ENCODE measurements at places on chromosomes 4 and X.

DNA sequence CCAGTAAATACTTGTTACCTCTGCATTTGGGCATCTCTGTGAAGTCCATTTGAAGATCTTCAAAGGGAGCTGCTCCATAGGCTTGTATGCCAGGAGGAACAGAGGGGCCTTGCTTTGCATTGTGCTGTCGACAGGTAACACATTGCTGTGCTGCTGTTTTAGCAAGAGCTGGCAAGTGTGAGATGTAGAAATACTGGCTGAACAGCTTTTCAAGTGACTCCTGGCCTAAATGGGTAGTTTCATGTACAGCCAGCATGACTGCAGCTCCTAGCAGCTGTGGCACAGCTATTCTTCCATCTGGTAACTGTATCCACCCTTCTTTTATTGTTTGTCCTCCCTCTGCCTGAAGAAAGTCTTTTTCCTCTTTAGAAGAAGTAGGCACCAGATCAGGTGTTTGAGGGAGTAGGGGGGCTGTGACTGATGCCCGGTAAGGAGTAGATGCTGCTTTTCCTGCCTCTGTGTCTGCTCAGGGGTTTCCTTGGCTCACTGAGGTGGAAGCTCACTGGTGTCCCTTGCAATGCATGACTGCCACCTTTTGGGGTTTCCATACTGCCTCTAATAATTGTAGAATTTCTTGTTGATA lies 965.3 kb downstream of the CCSER1 start:
- no peak for DNase-seq

GRCh38 chrX:70504772-70505450 lies 60.3 kb downstream of the DLG3 start:
- no peak for DNase-seq

GRCh38 chr4:168708108-168708507 lies 211.3 kb downstream of the PALLD start:
- DNase-seq: no peak

DNA sequence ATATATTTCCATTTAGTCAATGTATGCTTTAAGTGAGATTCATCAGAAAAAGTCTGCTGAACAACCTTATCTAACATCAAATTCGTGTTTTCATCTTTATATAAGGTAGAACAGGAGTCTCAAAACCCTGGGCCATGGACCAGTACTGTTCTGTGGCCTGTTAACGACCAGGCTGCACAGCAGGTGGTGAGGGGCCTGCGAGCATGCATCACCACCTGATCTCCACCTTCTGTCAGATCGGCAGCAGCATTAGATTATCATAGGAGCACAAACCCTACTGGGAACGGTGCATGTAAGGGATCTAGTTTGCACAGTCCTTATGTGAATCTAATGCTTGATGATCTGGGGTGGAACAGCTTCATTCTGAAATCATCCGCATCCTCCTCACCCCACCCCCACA lies 3.2 kb downstream of the CTSO start:
- no peak for DNase-seq

GRCh38 chrX:38856670-38857265 lies 55.5 kb downstream of the MID1IP1 start:
- DNase-seq: no peak

GRCh38 chr4:56666279-56666678 lies 14.8 kb downstream of the HOPX start:
- DNase-seq: no peak

- DNase-seq: no peak
These were observed 39.3 kb downstream of the DOCK11 start for GRCh38 chrX:118534716-118535493.

DNA sequence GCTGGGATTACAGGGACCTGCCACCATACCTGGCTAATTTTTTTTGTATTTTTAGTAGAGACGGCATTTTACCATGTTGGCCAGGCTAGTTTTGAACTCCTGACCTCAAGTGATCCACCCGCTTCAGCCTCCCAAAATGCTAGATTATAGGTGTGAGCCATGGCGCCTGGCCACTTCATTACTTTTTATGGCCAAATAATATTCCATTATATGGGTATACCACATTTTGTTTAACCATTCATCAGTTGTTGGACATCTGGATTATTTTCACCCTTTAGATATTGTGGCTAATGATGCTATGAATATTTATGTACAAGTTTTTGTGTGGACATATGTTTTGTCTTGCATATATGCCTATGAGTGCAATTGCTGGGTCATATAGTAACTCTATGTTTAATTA lies 8.6 kb upstream of the FHIP1A start:
- DNase-seq: no peak

GRCh38 chr4:793941-794621 lies 31.8 kb downstream of the CPLX1 start:
- DNase-seq: no peak

- no peak for DNase-seq
These were observed 938.3 kb upstream of the IGFBP7 start for GRCh38 chr4:58048491-58048890.

GRCh38 chr4:23978002-23978401 lies 88.2 kb upstream of the PPARGC1A start:
- DNase-seq: no peak

DNA sequence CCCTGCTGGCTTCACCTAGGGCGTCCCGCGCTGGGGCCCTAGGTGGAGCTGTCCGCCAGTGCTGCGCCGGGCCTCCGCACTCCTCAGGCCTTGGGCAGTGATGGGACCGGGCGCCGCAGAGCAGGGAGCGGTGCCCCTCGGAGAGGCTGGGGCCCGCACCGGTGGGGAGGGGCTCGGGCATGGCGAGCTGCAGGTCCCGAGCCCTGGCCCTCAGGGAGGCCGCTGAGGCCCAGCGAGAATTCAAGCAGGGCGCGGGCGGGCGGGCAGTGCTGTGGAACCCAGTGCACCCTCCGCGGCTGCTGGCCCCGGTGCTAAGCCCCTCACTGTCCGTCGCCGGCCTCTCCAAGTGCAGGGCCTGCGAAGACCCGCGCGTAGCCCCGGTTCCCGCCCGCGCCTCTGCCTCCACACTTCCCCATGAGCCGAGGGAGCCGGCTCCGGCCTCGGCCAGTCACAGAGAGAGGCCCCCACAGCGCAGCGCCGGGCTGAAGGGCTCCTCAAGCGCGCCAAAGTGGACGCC lies 565.1 kb upstream of the NDST4 start:
- DNase-seq: no peak

GRCh38 chrX:66142351-66142750 lies 21.7 kb upstream of the HEPH start:
- no peak for DNase-seq

DNA sequence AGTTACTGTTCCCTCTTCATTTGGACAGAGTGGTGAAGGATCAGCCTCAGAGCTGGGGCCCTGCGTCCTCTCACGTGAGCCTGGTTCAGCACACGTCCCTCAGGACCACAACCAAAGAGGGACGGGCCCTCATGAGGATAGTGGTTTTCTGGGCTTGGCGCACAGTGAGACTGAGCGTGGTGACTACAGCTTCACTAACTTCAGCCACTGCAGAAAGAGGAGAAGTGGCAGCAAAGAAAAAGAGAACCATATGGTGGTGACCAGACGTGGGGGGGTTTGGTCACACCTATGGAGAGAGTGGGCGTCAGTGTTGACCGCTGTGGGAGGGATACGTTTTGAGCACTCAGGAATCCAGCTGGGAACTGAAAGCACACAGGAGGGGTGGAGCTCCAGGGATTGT lies 21.8 kb upstream of the TNIP3 start:
- no peak for DNase-seq

- DNase-seq: no peak
These were observed 15.6 kb downstream of the PNMA6F start for GRCh38 chrX:153305972-153306371.

GRCh38 chr4:138677748-138678147 lies 337.8 kb upstream of the NOCT start:
- DNase-seq: no peak

DNA sequence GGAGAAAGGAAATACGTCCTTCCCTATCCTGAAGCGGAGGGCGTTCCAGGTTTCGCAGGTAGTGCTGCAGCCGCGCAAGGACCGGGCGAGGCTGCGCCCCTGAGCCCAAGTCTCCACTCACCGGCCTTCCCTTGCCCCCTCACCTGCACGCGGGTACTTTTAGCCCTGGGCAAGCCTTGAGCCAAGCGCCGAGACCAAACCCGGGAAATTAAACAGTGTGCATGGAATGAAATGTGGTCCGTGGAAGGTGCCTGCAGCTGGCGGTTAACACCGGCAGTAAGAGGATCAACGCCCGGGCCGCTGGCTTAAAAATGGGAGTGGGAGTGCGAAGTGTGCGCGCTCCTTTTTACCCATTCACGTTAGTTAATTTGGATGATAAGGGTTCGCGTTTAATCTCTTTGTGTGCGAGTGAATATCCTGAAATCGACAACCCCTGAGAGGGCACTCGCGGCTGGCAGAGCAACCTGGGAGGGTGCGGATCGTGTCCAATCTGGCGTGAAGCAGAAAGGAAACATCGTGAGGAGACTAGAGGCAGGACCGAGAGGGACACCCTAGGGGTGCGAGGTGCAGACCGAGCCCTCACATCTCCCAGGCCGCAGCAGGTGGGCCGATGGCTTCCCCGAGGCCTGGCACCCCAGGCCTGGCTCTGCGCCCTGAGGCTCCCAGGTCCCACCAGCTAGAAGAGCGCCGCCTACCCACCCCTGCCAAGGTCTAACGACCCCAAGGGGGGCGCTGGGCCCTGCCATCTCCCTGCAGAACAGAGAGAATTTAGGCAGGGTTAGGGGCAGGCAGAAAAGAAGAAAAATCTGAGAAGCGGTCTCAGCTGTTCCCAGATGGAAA lies 2.0 kb upstream of the HELT start:
- no peak for DNase-seq

- no peak for DNase-seq
These were observed 198.8 kb downstream of the VEGFC start for GRCh38 chr4:176593943-176594342.

DNA sequence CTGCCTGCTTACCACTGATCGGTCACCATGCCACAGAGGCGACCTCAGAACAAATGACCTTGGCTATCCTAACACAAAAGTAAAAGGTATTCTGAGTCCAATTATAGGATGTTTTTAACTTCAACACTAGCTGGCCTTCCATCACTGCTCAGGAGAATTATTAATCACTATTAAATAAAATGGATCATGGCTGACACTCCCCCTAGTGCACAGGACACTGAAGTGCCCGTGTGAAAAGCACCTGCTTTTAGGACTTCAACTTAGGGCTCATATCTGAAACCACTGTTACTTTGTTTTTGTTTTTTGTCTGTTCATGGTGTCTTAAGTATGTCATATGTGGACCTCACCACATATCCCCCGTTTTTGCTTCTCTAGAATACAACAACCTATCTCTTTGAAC lies 33.9 kb downstream of the STX18 start:
- DNase-seq: no peak

GRCh38 chrX:23736030-23736429 lies 7.0 kb downstream of the ACOT9 start:
- no peak for DNase-seq

DNA sequence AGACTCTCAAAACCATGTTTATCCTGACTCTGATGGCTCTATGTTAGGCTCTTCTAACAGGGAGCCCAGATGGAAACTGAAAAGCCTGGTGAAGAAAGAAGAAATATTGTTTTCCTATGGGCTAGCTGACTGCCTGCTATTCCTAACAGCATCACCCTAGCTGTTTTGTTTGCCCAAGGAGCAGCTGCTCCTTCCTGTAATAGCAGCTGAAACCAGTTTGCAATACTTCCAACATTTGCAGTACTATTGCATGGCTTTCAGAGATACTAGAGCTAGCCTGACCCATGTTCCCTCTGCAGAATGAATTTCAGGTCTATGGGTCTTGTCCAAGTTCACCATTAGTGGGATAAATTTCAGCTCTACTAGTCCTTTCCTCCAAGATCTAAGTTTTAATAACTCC lies 495.2 kb downstream of the INPP4B start:
- DNase-seq: no peak

DNA sequence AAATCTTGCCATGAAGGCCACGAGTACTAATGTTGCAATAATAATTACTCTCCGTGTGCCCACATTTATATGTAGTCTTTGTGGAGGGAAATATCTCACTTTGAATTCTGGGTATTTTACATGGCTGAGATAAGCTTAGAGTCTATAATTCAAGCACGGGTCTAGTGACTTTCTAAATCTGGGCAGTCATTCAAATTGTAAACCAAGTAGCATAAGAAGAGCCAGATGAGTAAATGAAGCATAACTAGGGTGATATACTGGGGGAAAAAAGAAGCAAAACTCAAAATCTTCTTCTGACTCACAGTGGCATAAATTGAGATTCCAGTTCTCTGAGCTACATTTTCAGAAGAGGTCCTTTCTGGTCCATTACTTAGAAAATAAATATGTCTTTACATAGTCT lies 53.0 kb downstream of the MAPK10 start:
- DNase-seq: no peak

DNA sequence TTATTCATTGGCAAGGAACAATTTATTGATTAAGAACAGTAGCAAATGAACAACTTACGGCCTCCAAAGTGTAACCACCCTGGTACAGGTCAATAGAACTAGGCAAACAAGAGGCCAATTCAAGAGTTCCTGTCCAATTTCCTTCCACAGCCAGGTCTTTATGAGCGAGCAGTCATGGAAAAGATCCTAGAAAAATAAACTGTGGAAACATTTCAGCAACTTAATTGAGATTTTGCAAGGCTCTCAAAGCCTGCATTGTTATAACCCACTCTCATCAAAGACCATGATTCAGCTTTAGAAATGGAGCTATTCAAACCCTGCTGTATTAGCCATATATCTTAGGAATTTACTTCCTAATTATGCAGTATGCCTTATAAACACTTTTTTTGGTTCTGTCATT lies 43.6 kb downstream of the UNC5C start:
- no peak for DNase-seq

DNA sequence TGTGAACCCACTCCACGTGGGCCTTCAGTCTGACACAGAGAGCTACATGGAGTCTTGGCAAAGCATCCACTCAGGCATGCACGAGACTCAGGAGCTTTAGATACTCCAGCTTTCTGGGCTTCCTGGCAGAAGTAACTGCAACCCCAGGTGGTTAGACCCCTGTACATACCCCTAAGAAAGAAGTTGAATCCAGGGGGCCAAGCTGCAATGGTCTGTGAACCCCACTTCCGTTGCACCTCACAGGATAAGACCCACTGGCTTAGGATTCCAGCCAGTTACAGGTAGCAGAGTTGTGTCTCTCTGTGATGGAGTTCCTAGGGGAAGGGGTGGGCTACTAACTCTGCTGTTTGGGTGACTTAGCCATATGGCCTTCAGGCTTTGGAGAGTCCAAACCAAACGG lies 21.4 kb upstream of the FAAH2 start:
- DNase-seq: no peak

All from activated naive CD8-positive, alpha-beta T cell treated with anti-CD3 and anti-CD28 coated beads, Interleukin-2, amount 50 U/mL, for 16 hours (primary cell).